Non-pigmented ciliary epithelial cell (primary cell): ENCODE measurements at places on chromosomes 13 and 19.

GRCh38 chr13:55653497-55653896 is 1487.2 kb upstream of the PRR20A start:
- DNase-seq: no peak

GRCh38 chr19:34556488-34556887 is 74.9 kb downstream of the WTIP start:
- DNase-seq: no peak

GRCh38 chr13:113302986-113303385 is 5.9 kb downstream of the LAMP1 start:
- DNase-seq: no peak

DNA sequence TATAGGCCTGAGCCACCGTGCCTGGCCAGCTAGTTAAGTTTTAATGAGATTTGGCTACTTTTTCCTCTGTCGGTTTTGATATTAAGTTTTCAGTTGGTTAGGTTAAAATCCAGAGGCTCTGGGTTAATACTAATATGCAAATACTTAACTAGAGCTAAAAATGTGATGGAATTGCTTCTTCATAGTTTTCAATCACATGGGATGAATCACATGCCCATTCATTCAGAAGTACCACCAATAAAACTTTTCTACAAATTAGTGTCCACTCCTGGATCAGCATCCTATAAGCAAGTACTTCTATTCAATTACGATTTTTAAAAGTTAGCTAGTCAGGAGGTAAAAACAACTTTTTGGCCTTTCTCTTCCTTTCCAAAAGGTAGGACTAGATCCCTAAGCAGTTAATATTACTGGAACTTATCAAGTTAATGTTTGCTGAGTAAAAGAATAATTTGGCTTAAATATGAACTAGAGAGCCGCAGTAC is 4.3 kb downstream of the SLC25A30 start:
- no peak for DNase-seq

DNA sequence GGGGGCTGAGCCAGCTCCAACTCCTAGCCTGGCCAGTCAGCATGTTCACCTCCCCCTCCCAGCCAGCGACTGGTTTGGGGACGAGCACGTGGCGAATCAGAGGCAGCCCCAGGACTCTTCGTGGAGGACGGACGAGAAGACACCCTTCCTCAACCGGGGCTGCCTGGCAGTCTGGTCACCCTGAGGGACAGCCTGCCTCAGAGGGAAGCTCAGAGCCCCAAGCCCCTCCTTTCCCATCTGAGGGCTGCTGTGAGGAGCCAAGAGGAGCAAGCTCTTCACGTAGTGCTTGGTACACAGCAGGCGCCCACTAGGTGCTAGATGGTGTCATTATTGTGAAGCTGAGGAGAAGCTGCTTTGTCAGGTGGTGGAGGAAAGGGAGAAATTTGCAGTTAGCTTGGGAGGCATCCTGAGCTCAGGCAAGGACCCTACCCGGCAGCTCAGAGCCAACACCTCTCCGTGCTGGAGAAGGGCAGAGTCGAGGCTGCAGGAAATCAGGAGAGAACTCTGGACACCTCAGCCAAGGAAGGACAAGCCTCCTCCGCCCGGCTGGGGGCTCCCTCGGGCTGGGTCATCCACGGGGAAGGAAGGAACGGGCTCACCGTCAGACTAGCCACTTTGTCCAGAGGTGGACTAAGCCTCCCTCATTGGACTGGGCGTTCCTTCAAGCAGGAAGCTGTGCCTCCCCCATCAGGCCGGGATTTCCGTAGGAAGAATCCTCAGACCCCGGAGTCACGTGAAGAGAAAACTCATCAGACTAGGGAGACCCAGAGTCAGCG is 14.9 kb upstream of the C2CD4C start:
- DNase-seq: no peak

- no peak for DNase-seq
These were observed 3.0 kb downstream of the DHX34 start for GRCh38 chr19:47352095-47352494.

- peak; percentile 6 for DNase-seq
These were observed 104.5 kb downstream of the URI1 start for GRCh38 chr19:30046522-30046921.

GRCh38 chr19:41449079-41449864 is 6.3 kb downstream of the ERICH4 start:
- no peak for DNase-seq

GRCh38 chr19:2287585-2288337 is 5.8 kb upstream of the PEAK3 start:
- DNase-seq: no peak

- peak; percentile 73 for DNase-seq
These were observed 55.3 kb downstream of the SUCLA2 start for GRCh38 chr13:47945738-47946137.

- DNase-seq: no peak
These were observed 40.7 kb upstream of the PNMA8B start for GRCh38 chr19:46536391-46536790.

DNA sequence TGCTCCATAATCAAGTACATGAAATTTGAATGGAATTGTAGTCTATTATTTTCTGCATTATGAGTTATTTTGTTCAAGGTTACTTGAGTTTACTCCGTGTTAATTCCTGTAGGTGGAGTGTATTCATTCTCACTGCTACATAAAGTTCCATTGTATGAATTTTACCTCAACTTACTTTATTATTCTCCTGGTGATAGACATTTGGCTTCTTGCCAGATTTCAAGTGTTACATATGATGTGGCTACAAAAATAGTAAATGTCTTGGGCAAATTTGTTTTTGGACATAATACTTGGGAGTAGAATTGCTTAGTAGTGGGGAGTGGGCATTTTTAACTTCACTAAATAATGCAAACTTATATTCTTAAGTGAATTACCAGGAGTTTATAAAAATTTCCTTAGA is 328.9 kb downstream of the SHISA2 start:
- no peak for DNase-seq

- DNase-seq: no peak
These were observed 191.6 kb downstream of the TM9SF2 start for GRCh38 chr13:99692854-99693253.

- no peak for DNase-seq
These were observed 23.7 kb downstream of the VSTM1 start for GRCh38 chr19:54040003-54040402.

DNA sequence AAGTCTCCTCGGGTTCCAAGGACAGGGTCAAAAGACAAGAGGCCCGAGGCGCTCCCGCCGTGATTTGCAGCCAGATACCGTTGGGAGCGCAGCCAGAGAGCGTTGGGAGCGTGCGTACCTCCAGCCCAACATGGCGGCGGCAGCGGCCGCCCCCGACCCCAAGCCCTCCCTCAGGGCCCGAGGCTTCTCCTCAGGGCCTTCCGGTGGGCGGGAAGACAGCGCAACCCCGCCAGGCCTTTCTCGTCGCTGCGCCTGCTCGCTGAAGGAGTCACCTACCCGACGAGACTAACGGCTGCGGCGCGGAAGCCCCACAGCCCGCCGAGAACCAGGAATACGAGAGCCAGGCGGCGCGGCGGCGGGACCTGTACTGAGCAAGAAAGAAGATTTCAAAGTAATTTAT is 3.2 kb upstream of the ZNF850 start:
- DNase-seq: no peak

DNA sequence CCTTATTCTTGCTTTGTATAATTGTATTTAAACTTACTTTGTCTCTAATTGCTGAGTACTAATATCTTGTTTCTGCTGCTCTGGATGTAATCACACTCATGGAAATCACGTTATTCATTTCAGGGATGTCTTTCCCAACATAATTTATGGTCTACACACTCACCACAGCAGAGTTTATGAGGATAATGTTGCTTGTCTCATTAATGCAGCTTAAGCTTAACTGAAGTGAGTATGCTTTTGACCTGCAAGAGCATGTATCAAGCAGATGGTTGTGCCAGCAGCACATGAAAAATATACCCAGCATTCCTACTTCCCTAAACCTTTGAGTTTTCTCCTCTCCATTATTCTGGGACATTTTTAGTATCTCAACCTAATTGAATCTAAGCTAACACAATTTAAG is 1080.9 kb downstream of the SLITRK5 start:
- DNase-seq: no peak
